ENCODE measurements at places on chromosomes 2 and 18. TPM values are rescaled to one million over a fixed set of nuclear protein-coding genes. Genes with fewer than 3 reads are reported as not detected.

Gene TMEM247
- total RNA-seq: not detected

Gene XPO1
- 139 TPM for total RNA-seq

Gene SLC4A5
- total RNA-seq: 0.25 TPM

Gene TRIP12
- 240 TPM for total RNA-seq

Gene POTEJ
- total RNA-seq: 0.38 TPM

Gene SLC30A3
- 6.3 TPM for total RNA-seq

Gene GPC1
- total RNA-seq: 12.5 TPM

Gene METAP1D
- 2.7 TPM for total RNA-seq

Gene SOX11
- total RNA-seq: not detected

Gene ALKAL2
- total RNA-seq: not detected

Gene LDAH
- 17.3 TPM for total RNA-seq

Gene TNFAIP6
- total RNA-seq: not detected

Gene ATP6V1C2
- under 0.01 TPM for total RNA-seq

Gene CD8A
- total RNA-seq: under 0.01 TPM

Gene MC2R
- not detected for total RNA-seq

Gene KLF7
- 8.5 TPM for total RNA-seq

Gene UPP2
- not detected for total RNA-seq

Gene MAL
- not detected for total RNA-seq

Gene SKOR2
- not detected for total RNA-seq

Gene RSAD2
- total RNA-seq: 0.25 TPM

Gene C2orf72
- not detected for total RNA-seq

Gene ABHD1
- not detected for total RNA-seq

Gene ALK
- total RNA-seq: not detected

Gene INHBB
- total RNA-seq: 35.3 TPM

Gene PKDCC
- 4.3 TPM for total RNA-seq

Gene CDH19
- total RNA-seq: under 0.01 TPM

Gene MC4R
- not detected for total RNA-seq

Gene GTF2A1L
- 0.13 TPM for total RNA-seq

Gene SLC38A11
- total RNA-seq: not detected

Gene ACOXL
- total RNA-seq: not detected

Gene GRB14
- 0.64 TPM for total RNA-seq

Gene GBX2
- 0.51 TPM for total RNA-seq

Gene GALNT14
- 0.39 TPM for total RNA-seq

Gene PTGR3
- total RNA-seq: 11.5 TPM
